RPMI8226 (cell line): ENCODE measurements at places on chromosomes 4 and X.

DNA sequence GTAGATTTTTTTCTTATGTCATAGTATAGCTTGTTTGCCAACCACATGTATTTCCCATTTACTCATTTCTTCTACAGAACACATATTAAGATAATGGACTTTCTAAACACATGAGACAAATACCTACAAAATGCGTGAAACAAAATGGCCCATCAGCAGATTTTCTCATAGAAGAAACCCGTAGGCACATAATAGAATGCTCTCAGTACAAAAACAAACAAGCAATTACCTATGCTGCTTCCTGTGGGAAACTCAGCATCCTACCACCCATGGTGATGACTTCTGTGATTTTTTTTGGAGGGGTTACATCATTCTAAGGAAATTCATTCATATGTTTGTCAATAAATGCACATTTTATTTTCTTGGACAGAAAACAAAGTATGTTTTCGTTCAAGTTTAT is 343.6 kb downstream of the SPRY1 start:
- no peak for DNase-seq

GRCh38 chr4:2852481-2852921 is 8.9 kb downstream of the ADD1 start:
- DNase-seq = no peak

DNA sequence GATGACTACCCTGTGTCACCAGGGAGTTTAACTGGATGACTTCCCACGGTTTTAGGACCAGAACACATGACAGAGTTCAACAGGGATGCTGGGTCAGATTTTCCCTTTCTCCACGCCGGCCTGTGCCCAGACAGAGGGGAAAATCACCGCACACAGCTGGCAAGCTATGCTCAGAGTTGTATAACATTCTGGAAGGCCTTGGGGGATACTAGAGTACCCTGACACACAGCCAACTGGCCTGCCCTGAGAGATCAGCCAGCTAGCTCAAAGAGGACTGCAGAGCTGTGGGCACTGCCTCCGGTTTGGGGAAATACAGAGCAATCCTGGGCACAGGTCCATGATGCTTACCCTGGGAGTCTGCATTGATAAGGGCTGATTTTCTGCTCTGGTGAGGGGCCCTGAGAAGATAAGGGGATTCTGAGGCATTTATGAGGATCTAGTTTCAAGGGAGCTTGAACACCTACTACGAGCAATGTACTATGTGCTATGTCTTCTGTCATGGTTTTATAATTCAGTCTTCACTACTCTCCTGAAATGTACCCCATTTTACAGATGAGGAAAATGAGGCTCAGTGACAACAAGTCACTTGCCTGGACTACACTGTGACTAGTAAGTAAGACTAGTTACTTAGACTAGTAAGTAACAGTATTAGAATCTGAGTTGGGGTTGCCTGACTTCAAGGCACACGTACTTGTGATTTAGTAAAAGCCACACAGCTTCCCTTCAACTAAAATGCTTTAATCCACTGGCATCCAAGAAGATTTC is 14.7 kb downstream of the C4orf54 start:
- no peak for DNase-seq

DNA sequence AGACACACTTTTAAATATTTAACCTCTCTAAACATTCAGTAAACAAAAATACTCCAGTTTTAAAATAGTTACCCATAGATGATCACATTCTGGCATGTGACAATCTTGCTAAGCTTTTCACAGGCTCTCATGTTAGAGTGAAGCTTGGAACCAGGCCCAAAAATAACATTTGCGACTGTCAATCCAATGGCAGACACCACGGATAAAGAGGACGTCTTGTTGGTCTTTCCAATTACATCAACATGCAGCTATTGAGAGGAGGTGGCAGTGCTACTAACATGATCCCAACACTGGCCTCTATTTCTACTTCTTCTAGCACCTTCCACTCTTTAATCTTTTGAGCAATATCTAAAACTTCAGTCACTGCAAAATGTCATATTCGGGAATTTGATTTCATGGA is 970.8 kb upstream of the TENM3 start:
- no peak for DNase-seq
